ENCODE measurements at places on chromosomes 2 and 18.

GRCh38 chr2:54227798-54228197, 28.2 kb downstream of the TSPYL6 start:
- no peak for DNase-seq

DNA sequence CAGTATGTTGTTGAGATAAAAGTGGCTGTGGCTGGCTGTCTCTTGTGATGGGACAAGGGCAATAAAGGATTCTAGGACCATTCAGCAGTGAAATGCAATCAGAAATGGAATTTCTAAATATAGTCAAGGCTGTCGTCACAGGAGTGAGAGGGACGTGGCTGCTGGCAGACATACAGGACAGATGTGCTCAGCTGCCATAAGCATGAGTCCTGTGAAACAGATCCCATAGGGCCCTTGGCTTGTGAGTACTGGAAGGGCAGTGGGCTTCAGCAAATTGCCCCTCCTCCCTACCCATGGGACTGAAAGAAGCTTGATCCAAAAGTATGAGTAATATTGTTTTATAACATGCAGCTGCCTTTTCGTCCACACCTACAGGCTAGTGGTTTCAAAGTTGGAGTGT, 4.2 kb upstream of the CNNM3 start:
- no peak for DNase-seq

- peak; percentile 66 for DNase-seq
These were observed 11.2 kb downstream of the ATP6V1B1 start for GRCh38 chr2:70946832-70947442.

DNA sequence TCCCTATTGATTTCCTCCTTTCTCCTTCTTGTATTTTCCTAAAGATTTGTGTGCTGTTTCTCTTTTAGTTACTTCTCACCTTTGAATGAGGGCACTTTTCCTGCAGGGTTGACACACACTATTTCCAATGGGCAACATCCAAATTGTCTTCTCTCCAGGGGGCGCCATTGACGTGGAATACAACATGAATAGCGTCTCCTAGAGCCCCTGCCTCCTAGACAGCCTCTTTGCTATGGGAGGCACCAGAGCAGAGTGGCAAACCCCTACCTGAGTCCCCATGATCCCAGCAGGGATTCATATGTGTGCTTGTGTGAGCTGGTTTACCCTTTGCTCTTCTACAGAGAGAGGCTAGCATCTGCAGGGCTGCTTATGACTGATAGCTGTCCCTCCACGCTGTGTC, 61.3 kb upstream of the ITSN2 start:
- DNase-seq, result peak; percentile 71

- no peak for DNase-seq
These were observed 34.6 kb upstream of the B3GNT7 start for GRCh38 chr2:231360881-231361371.

GRCh38 chr2:81266106-81266505, 961.6 kb upstream of the LRRTM1 start:
- no peak for DNase-seq

DNA sequence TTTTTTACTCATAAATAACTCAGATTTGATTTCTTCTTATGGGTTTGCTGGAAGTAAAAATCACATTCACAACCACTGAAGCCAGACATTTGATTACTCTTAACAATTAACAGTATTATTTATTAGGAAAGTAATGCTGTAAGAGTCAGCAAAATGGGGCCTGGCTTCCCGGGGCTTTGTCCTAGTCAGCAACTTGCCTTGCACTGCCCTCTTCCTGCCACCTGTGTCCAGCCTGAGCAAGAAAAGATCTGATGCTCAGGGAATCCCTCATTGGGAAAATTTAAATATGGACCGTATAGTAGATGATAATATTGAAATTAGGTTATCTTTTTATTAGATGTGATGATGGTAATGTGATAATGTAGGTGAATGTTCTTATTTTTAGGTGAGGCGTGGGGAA, 30.8 kb upstream of the ACYP2 start:
- peak; percentile 63 for DNase-seq

DNA sequence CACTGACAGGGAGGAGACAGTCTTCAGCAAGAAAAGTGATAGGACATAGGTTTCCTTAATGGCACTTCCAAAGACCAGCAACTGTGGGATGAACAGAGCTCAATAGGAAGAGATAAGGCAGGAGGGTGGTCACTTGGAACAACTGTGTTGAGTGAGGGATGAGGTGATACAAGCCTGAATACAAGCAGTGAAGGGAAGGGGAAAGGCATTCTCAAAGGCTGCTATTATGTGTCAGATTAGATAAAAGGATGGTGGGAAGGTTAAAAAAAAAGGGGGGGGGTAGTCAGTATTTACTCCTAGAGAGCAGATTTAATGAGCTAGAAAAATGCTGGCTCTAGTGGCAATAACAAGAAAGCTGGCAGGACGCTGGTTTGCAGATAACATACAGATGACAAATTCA, 25.7 kb downstream of the CCBE1 start:
- no peak for DNase-seq

DNA sequence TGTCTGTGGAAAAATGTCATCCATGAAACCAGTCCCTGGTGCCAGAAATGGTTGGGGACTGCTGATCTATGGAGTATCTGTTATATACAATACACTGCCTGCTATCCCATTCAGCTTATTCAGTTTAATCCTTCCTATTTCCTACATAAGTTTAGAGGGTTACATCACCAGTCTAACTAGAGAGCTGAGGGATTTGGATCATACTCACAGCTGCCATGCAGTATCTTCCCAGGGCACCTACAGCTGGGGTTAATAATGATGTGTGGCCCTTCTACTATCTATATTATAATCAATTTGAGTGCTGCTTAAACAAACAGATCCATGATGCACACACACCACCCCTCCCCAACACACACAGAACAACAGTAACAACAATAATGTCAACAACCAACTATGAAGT, 524.0 kb downstream of the LRRTM4 start:
- no peak for DNase-seq

DNA sequence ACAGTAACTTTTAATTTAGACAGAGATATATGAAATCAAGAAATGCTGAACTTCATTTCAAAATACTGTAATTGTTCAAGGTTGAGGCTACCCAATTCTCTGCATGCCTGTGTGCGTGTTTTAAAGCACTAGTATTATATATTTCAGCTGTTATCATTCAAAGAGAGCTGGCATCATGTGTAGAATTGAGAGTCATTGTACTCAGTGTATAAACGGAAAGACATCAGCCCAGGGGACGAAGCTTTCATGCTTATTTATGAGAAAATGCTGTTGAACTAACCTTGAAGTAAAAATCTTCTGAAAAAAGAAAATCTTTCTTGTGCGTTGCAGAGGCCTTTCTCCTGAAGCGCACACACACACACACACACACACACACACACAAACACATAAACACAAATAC, 48.4 kb downstream of the MYCN start:
- DNase-seq, result no peak

DNA sequence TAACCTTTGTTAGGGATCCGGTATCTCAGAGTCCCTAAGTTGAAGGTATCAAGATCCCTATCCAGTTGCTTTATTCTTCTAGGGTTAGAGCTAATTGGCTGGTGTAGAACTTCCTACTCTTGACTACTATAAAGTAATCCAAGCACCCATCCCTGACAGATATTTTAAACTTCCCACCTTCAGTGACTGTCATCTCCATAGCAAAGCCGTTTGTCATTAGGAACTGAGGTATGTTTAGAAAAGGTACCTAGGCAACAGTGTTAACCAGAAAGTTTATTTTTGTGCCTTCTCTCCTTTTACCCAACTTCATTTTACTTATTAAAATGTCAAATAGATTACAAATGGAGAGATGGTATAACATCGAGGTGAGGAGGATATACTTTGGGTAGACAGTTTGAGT, 4.5 kb downstream of the FAM117B start:
- no peak for DNase-seq

GRCh38 chr2:223626716-223627115, 24.6 kb upstream of the SCG2 start:
- DNase-seq, result no peak

DNA sequence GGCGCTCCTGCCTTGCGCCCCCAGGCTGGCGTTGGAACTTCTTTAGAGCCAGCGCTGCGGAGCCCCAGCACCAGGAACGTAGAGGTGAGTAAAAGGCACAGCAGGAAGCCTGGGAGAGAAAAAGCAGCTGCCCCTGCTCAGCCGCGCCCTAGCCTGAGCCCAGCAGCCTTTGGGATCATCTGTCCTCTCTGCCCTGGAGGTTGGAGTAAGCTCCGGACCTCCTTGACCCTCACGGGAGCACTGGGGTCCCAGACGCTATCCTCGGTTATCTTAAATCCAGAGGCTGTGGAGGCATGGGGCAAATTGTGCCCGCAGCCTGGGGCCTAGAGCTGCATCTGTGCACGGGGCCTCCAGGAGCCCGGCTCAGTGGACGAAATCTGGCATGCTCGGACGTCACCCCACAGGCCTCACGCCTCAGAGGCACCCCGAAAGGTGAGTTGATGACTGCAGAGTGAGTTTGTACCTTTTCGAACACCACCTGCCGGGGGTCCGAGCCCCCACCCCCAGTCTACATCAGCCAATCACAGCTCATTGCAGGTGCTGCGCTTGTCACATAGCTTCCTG, 1.6 kb upstream of the SLC66A2 start:
- no peak for DNase-seq

- no peak for DNase-seq
These were observed 75.8 kb downstream of the ARHGEF4 start for GRCh38 chr2:130912471-130912870.

- no peak for DNase-seq
These were observed 78.2 kb upstream of the GCFC2 start for GRCh38 chr2:75788902-75789301.

DNA sequence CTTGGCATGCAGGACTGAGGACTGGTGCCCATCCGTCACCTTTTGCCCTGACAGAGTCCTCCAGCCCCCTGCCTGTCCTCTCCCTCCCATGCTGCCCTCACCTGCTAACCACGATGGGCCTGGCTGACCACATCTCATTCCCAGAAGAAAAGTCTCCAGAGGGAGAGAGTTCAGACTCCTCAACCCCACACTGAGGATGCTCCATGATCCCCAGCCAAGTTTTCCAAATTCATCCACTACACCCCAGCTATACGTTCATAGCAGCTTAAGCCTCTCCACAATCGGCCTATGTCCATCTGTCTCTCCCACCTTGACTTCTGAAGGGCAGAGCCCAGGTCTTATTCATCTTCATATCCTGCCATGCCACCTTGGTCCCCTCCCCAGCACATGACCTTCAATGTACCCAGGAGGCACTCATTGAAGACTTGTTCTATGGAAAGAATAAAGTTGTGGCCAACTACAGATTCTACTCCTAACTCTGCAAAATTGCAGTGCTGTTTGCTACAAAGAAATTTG, 115.6 kb upstream of the ID2 start:
- no peak for DNase-seq

DNA sequence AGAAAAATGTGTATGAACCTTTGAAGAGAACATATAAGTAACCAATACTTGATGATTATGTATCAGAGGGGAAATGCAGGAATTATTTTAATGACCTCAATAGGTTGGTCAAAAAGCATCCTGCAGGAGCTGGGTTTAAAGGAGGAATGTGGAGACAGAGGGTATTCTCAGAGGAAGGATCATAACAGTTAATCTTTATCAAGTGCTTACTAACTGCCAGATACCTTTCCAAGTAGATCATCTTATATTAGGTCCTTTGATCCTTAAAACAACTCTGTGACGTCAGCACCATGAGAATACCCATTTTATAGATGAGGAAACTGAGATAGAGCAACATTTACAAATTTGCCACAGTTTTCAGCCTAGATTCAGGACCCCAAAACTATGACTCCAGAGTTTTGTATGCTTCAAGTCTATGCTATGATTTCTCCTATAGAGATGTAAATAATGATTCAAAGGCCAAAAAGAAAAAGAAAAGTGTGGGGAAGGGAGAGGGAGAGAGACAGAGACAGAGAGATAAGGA, 3.0 kb downstream of the RFTN2 start:
- no peak for DNase-seq

DNA sequence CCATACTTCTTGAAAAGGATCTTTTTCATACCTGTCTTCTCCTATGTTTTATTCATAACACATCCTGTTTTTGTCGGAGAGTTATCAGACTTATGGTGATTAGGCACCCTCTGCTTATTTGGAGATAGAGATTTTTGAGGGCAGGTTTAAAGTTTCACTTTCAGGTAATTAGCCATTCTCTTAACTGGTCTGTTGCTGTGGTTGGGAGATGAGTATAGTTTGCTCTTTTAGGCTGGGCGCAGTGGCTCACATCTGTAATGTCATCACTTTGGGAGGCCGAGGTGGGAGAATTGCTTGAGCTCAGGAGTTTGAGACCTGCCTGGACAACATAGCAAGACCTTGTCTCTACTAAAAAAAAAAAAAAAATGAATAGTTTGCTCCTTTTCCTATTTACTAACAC, 25.3 kb downstream of the SFTPB start:
- no peak for DNase-seq

GRCh38 chr2:196234672-196235071, 63.3 kb upstream of the STK17B start:
- DNase-seq, result no peak

DNA sequence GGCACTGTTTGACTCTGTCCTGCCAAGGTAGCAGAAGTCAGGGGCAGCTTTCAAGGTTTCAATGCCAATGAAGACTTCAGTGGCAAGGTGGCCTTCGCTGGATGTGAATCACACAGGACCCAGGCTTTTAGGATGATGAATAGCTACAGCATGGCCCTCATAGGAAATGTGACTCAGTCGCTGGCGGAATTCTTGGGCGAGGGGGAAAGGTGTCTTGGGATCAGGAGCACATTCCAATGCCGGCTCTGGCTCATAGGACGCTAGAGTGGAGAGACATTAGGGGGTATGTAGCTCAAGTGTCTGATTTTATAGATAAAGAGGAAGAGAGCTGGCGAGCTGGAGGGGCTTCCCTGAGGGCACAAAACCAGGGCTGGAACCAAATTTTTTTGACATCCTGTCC, 68.6 kb downstream of the SMIM21 start:
- no peak for DNase-seq

- DNase-seq, result peak; percentile 58
These were observed 756 bp downstream of the ABI2 start for GRCh38 chr2:203328760-203329540.
